ENCODE measurements at places on chromosomes 2 and 18. TPM values are rescaled to one million over a fixed set of nuclear protein-coding genes. Genes with fewer than 3 reads are reported as not detected.

RTTN gene
- 15.7 TPM for polyA plus RNA-seq

GRCh38 chr2:219592736-219593135 is 4.9 kb upstream of the STK11IP start:
- no peak for DNase-seq

DNA sequence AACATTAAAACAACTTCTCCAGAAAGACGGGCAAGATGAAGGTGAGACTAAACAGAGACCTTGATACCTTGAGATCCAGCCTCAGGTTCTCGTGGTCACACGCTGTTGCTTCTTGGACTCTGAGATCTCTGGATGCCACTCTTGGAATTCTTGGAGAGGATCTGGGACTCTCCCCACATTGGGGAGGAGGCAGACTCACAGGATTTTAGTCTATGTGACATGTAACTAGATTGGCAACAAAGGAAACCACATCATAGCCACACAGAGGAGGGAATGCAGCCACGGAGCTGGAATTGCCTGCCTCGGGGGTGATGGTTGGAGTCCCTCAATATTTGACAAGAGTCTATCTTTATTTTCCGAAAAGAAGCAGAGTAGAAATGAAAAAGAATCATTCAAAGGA is 78.8 kb upstream of the IGFBP5 start:
- no peak for DNase-seq

DNA sequence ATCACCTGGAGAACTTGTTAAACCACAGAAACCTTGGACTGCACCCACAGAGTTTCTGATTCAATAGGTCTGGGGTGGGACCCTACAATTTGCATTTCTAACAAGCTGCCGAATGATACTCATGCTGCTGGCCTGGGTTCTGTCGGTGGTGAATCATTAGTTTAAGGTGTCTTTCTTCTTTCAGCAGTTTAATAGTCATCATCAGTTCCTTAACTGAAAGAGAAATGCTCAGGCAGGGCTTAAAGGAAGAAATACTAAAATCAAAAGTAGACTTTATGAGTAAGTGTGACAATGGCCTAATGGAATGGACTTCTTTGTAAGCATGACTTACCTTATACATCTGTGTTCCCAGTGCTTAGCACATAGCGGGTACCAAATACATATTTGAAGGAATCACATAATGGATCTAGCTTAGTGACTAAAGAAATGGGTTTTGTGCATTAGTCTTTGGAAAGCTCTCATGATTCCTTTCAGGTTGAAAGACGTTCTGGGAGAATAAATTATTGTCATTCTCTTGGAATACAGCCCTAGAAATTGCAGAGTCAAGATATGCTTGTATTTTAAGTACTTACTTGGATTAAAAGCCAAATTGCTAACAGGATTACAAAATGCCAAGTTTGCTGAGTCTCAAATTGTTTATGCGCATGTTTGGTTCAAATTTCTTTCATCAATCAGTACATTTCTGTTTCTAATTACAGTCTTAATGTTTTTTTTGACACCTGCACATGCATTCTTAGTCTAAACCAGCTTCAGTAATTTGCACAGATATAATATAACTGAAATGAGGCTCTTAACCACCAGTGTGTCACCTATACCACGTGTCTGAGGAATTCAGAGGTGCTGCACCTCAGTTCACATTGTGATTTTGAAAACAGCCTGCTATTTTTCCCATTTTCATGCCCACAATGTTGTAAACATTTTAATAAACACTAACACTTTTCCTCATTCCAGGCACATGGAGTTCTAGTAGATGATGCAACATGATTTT is 220.3 kb upstream of the NRP2 start:
- DNase-seq = no peak
